ENCODE measurements at places on chromosomes 11 and 22.

DNA sequence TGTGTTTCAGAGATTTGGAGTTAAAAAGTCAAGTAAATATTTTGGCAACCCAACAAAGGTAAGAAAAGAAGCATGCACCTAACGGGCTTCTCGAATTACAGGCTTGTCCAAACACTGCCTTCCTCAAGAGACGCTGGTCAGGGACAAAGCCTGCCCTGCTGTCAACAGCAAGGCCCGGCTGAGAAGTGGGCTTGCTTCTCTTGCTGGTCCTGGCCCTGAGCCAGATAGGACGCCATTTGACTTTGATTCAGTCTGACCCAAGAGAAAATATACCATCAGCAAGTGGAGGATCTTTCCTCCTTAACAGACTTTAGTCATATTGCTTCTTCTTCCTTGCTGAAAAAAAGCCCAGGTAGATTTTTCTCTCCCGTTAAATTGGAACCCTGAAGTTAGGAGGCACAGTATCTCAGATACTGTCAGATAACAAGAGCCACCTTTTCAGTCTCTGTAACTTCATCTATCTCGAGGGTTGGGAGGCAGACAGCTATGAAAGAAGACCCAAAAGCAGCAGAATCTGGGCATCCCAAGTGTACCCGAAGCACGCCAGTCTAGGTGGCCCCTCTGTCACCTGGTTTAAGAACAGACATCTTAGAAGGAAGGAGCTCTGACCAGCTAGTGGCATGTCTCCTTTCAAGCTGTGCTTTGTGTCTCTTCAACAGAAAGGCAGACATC is 57.5 kb downstream of the C22orf31 start:
- no peak for DNase-seq

DNA sequence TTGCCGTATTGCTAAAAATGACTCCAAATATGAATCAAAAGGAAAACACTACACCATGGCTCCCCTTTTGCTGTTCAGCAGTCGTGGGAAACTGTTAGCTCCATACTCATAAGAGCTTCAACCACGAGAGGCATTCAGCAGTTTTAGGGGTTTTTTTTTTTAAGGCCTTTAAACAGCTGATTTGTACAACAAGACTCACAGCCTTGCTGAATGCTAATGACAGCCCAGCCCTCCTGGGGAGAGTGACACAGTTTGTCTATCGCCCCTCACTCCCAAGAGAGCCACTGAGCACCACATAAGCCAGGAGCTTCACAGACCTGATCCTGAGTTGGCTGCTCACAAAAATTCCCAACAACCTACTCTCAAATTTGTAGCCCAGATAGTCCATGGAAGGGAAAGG is 32.4 kb downstream of the GALNT18 start:
- no peak for DNase-seq

- no peak for DNase-seq
These were observed 195.4 kb upstream of the ARHGAP20 start for GRCh38 chr11:110907629-110908028.

DNA sequence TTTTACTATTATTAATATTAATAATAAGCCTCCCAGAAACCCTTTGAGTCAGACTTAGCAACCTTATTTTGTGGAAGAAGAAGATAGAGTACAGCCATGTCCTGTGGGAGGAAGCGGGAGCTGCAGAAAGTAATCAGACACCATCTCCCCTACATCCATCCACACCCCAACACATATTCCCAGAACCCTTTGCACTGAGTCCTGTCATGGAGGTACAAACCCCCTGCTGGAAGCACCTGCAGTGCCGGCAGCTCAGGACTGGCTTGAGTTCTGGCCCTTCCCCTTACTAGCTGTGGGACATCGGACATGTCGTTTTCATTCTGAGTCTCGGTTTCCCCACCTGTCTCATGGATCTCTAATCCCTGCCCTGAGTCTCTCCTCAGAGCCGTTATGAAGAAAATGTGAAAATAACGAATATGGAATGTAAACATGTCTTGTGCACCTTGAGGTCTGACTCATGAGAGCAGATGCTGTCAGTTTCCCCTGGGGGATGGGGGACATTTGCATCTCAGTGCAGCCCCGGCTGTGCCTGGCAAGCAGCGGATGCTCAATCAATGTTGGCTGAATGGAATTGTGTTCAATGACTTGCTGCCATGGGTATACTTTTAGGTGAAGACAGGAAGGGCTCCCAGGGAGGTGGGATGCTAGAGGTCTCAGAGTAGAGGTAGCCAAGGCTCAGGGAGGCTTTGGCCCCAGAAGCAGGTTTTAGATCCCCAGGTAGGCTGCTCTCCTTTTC is 45.4 kb downstream of the TP53I11 start:
- no peak for DNase-seq

DNA sequence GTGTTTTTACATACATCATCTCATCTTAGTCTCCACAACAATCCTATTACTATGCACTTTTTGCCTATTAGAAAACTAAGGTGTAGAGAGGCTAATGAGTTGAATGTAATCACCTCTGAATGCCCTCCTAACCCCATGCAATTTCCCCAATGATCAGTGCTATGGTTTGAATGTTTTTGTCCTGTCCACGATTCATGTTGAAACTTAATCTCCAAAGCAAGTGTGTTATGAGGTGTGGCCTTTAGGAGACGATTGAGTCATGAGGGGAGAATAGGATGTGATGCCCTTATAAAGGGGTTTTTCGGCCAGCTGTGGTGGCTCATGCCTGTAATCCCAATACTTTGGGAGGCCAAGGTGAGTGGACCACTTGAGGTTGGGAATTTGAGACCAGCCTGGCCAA is 2.0 kb upstream of the CCDC73 start:
- DNase-seq: no peak

DNA sequence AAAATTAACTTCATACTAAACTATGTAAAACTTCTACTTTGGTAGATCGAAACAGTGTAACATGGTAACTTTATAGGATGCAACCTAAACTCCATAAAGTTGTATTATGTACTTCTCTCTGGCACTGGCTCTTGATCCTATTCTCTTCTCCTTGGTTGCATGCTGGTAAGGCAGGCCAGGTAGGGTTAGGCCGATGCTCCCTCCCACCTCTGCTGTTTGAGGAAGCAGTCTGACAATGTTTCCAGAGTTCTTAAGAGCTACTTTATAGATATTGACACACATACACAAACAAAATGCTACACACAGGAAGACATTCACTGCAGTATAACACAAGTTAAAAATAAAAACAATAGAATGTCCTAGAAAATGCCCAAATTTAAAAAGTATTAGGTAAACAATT is 22.5 kb downstream of the CTSC start:
- no peak for DNase-seq

Data from NCI-H1436 (cell line).